ENCODE measurements at places on chromosomes 6 and 20. TPM values are rescaled to one million over a fixed set of nuclear protein-coding genes. Genes with fewer than 3 reads are reported as not detected.

GRCh38 chr20:62127799-62128198, 5.5 kb downstream of the LSM14B start:
- H3K27me3 ChIP-seq, result no peaks in the 10 kb centered on the region
- no peak overlapping the region for H3K27ac ChIP-seq
- peaks cover 79% of the 10 kb centered on the region for H3K36me3 ChIP-seq
- peaks cover 24% of the 10 kb centered on the region for H3K4me1 ChIP-seq
- DNase-seq, result no peak
- no peak overlapping the region for H3K4me3 ChIP-seq

DNA sequence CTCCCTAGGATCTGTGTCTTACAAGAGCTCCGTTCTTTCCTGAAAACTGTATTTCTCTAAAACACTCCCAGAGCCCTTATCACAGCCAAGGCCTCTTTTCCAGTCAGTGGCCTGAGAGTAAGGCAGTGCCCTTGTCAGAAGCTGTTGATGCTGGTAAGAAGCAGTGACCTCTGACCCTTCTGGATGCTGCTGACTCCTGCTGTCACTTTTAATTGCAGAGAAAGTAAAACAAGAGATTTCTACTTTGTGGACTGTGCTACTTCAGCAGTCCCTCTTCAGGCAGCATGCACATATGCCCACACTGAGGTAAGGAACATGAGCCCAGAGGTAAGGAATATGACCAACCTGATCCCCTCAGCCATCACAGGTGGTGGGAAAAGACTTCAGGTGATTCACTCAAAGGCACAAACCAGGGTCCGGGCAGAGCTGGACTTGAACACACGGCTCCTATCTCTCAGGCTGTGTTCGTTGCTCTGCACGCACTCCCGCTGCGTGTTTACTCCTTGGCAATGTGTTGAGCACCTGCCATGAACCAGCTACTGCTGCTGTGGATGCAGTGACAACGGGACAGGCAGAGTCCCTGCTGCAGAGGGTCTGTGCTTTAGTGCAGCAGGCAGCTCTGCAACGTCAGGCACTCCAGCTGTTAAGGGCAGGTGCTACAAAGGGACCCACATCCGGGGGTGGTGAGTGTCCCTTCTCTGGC, 201.9 kb upstream of the CST7 start:
- H3K27ac ChIP-seq, result no peak overlapping the region
- peaks cover 6% of the 10 kb centered on the region for H3K4me1 ChIP-seq
- H3K36me3 ChIP-seq, result no peaks in the 10 kb centered on the region
- peaks cover 1% of the 10 kb centered on the region for H3K27me3 ChIP-seq

SEL1L2 gene
- not detected for total RNA-seq

DNA sequence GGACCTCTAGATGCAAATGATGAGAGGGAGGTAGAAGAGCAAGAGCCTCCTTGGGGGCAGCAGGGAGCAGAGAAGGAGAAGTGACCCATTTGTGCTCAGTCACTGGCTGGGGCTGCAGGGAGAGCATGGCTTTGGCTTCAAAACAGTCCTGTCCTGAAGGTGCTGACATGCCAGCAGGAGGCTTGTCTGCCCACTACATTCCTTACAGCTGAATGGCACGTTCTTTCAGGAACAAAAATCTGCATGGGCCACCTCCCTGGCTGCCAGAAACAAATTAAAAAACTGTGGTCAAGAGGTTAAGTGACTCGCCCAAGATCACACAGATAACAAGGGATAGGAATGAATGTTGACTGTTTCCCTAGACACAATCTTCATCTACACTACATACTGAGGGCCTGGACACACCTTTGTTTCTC, 188.8 kb downstream of the HIVEP2 start:
- peaks cover 18% of the 10 kb centered on the region for H3K4me1 ChIP-seq
- no peaks in the 10 kb centered on the region for H3K27me3 ChIP-seq
- H3K36me3 ChIP-seq, result peaks cover 69% of the 10 kb centered on the region

DNA sequence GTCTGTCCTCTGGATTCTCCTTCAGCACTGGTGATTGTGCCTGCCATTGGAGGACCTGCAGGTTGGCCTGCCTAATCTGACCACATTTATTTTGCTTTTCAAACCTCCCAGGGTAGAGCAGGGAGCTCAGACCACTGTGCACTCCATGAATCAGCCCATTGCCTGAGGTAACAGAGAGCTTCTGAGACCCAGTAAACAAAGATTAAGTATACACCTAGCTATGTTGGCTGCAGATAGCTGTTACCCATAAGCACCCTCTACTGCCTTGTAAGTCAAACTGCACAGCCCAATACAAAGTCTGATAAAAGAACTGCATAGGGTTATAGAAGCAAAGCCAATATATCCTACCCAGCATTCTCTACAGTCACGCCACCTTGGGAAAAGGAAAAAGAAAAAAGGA, 338.7 kb downstream of the HTR1B start:
- no peaks in the 10 kb centered on the region for H3K36me3 ChIP-seq
- no peak overlapping the region for H3K27ac ChIP-seq
- no peaks in the 10 kb centered on the region for H3K4me1 ChIP-seq
- H3K27me3 ChIP-seq, result no peaks in the 10 kb centered on the region

- peaks cover 19% of the 10 kb centered on the region for H3K27me3 ChIP-seq
- H3K27ac ChIP-seq, result no peak overlapping the region
- no peak overlapping the region for H3K4me3 ChIP-seq
- no peak for DNase-seq
- no peaks in the 10 kb centered on the region for H3K36me3 ChIP-seq
- H3K4me1 ChIP-seq, result peaks cover 6% of the 10 kb centered on the region
Observed at GRCh38 chr6:80091506-80091905, 15.0 kb upstream of the BCKDHB start.

CDSN gene
- not detected for total RNA-seq

DNA sequence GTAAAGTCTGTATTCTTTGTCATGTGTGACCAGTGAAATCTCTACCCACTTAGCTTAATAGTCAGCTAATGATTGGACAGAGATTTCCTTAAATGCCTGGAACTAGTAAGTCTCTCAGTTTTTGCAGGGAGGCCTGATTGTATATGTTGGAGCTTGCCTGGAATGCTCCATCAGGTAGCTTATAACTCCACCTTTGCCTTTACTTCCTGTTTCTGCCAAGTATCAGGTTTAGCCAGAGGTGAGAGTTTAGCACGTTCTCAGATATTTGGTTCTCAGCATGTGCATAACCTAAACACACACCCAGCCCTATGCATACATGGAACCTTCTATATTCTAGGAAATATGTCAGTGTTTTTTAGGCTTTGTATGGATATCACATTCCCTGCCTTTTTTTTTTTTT, 435.3 kb downstream of the CDKAL1 start:
- peaks cover 3% of the 10 kb centered on the region for H3K36me3 ChIP-seq
- H3K27ac ChIP-seq, result no peak overlapping the region
- H3K27me3 ChIP-seq, result no peaks in the 10 kb centered on the region

- no peak for DNase-seq
- H3K36me3 ChIP-seq, result no peaks in the 10 kb centered on the region
- H3K27ac ChIP-seq, result no peak overlapping the region
- H3K27me3 ChIP-seq, result peaks cover 49% of the 10 kb centered on the region
- H3K4me1 ChIP-seq, result no peaks in the 10 kb centered on the region
Observed at GRCh38 chr20:58723628-58723984, 31.0 kb downstream of the NPEPL1 start.

- DNase-seq, result no peak
- H3K36me3 ChIP-seq, result peaks cover 21% of the 10 kb centered on the region
- no peaks in the 10 kb centered on the region for H3K27me3 ChIP-seq
- peaks cover 2% of the 10 kb centered on the region for H3K4me1 ChIP-seq
Observed at GRCh38 chr6:4891141-4891540, 112.7 kb downstream of the RPP40 start.

- DNase-seq, result no peak
- no peaks in the 10 kb centered on the region for H3K27me3 ChIP-seq
- no peaks in the 10 kb centered on the region for H3K36me3 ChIP-seq
Observed at GRCh38 chr6:113512576-113512975, 344.6 kb upstream of the MARCKS start.

DNA sequence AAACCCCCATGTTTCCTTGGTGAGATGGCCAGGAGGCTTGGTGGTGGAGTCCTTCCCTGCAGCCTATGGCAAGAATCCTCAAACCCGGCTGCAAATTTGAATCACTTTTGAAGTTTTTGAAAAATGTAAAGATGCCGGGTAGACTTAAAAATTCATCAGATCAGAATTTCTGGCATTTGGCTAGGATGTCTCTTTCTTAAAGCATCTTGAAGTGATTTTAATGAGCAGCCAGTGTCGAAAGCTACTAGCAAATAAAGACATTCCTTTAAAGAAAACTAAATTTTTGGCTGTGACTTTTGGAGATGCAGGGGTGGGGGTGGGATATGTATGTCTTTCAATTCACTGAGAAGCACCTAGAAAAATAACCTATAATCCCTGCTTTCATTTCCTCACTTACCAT, 25.6 kb upstream of the NOX3 start:
- H3K27me3 ChIP-seq, result no peaks in the 10 kb centered on the region
- H3K36me3 ChIP-seq, result no peaks in the 10 kb centered on the region
- no peak overlapping the region for H3K4me3 ChIP-seq
